ENCODE measurements at places on chromosomes 3 and 15. TPM values are rescaled to one million over a fixed set of nuclear protein-coding genes. Genes with fewer than 3 reads are reported as not detected.

SKOR1 gene
- total RNA-seq, result 0.41 TPM

IMPG2 gene
- total RNA-seq, result 3.3 TPM

FAM81A gene
- total RNA-seq, result 42.8 TPM

- no peak for DNase-seq
Observed at GRCh38 chr3:139302084-139302800, 41.6 kb upstream of the MRPS22 start.

DNA sequence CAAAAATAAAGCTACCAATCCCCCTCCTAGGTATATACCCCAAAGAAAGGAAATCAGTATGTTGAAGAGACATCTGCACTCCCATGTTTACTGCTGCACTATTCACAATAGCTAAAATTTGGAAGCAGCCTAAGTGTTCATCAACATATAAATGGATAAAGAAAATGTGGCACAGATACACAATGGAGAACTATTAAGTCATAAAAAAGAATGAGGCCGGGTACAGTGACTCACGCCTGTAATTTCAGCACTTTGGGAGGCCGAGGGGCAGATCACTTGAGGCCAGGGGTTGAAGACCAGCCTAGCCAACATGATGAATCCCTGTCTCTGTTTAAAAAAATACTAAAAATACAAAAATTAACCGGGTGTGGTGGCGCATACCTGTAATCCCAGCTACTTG is 10.0 kb upstream of the PTPN9 start:
- no peak for DNase-seq

GRCh38 chr3:156298014-156298413 is 177.6 kb downstream of the KCNAB1 start:
- no peak for DNase-seq

- no peak for DNase-seq
Observed at GRCh38 chr3:141129049-141129448, 77.9 kb downstream of the SPSB4 start.

DNA sequence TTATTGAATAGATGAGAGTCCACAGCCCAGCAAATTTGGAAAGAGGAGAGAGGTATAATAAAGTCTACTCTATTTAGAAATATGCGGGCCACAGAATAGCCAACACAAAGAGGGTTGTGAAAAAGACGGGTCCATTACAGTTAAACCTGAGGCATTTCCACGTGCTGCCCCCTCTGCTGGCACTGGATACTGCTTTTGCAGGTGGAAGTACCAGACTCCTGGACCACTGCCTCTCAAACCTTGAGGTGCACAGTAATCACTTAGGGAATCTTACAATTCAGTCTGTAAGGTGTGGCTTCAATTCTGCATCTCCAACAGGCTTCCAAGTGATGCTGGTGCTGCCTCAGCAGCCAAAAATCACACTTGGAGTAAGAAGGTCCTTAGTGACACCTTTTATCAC is 3.0 kb upstream of the TFDP2 start:
- no peak for DNase-seq

DNA sequence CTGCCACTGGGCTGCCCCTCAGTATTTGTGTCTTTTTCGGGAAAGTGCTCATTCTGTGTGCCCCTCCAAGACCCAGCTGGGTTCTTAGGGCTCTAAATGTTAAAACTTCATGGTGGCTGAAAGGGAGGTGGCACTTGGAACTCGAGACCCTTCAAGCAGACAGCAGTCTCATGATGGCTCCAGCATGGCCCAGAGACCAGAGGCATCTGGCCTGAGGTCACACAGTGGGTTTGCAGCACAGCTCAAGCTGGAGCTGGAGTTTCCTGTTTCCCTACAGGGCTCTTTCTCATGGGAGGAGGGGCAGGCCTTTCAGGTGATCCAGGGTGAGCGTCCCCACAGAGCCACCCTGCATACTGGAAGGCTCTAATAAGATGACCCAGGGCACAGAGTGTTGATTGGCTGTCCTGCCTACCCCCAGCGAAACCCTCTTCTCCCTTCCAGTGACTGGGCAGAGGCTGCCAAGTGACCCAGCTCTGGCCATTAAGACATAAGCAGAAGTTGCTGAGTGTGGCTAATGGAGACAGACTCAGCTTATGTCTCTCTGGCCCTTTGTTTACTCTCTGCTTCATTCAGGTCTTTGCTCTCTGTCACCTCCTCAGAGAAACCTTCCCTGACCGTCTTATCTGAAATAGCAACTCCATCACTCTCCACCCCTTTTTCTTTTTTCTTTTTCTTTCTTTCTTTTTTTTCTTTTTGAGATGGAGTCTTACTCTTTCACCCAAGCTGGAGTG is 166.6 kb upstream of the SMAD3 start:
- no peak for DNase-seq

DNA sequence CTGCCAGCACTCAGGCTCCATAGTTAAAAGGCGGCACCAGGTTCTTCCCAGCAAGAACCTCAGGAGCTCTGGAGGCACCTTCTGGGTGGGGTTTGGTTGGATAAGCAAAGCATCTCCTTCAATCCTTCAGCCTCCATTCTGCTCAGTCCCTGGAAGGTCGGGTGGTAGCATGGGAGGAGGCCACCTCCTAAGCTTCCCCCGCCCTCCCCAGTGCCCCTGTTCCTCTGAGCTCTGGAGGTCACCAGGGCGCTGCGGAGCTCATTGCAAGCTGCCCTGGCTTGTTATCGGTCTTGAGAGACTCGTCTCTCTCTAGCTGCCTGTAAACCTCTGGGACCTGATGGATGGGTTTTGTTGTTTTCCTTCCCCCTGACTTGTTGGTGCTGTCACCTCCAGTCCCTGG is 124.8 kb downstream of the RPLP1 start:
- DNase-seq, result no peak

- DNase-seq, result no peak
Observed at GRCh38 chr15:53511175-53511574, 248.3 kb downstream of the WDR72 start.

DNA sequence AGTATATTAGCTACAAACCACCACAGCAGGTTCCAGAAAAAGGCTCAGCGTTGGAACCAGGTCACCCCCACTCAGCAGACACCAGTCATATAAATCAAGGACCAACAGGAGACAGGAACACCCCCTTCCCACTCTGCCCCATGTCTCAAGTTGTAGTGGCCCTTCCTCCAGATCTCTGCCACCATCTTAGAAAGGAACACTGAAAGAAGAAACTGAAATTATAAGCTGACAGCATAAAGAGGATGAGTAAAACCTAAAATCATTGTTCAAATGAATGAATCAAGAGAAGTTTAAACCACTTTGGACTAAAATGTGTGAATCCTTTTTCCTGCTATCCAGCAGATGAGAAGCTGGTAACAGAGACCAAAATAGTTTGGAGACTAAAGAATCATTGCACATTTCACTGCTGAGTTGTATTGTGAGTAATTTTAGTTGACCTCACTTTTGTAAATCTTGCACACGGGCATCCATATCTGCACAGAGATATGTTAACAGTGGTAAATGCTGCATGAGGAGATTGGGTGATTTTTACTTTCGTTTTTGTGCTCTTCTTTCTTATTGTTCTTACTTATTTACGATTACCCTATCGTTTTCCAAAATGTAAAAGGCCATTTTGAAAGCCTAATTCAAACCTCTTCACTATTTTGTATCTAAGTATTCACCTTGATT is 19.8 kb downstream of the CCR3 start:
- DNase-seq, result no peak

- DNase-seq, result no peak
Observed at GRCh38 chr15:26662283-26662682, 110.6 kb downstream of the GABRB3 start.

DNA sequence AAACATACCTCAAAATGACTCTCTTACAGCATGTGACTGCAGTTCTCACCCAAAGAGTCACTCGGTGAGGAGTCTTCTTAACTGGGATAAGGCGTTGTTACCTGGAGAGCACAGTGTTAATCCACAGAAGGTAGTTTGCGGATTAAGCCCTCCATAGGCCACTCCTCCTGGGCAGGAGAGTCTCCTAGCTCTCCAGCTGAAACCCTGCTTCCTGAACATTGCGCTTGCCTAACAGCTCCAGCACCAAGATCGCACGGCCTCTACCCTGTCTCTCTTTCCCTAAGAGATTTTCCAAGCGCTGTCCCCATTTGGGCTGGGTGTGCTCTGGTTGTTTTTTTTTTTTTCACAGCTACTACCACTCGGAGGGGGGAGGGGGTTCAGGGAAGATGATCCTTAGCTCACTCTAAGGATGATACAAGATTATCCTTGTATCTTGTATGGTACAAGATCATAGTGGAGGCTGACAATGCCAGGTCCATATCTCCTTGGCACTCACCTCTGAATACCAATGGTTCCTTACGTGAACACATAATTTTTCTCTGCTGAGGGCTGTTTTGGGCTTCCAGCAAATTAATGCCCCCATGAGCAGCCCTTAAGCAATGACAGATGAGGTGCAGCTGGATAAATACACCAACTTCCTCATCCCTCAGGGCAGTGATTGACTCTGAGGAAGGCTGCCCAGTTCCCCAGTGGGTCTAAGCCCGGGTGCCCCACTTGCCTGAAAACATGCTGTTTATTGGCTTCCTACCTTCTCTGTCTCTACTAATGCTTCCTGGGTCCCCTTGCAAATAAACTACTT is 185.2 kb upstream of the TSC22D2 start:
- DNase-seq, result no peak

Data from frontal cortex (tissue), 4 donors.